NCI-H69 (cell line): ENCODE measurements at places on chromosomes 4 and X.

DNA sequence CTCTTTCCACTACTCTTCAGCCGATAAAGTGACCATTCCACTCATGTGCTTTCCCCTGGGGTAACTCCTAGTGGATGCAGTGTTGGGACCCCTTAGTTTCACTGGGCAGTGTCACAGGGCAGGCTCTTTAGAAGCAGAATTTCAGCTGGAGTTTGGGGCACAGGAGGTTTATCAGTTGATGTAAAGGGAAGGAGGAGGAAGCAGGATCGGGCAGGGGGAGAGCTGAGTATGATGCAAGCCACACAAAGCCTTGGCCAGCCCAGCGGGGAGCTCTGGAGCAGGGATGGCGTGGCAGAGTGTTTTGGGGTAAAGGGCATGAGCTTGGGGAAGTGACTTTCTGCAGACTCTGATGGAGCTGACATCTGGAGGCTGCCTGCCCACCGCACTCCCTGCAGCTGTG is 19.3 kb downstream of the WDR13 start:
- no peak for DNase-seq

- DNase-seq: peak; percentile 6
Measured at GRCh38 chr4:31674313-31674947, 954.3 kb downstream of the PCDH7 start.

- DNase-seq: no peak
Measured at GRCh38 chr4:128649575-128650205, 159.8 kb upstream of the JADE1 start.

GRCh38 chr4:103204111-103204510 is 6.0 kb upstream of the CENPE start:
- DNase-seq: peak; percentile 36

DNA sequence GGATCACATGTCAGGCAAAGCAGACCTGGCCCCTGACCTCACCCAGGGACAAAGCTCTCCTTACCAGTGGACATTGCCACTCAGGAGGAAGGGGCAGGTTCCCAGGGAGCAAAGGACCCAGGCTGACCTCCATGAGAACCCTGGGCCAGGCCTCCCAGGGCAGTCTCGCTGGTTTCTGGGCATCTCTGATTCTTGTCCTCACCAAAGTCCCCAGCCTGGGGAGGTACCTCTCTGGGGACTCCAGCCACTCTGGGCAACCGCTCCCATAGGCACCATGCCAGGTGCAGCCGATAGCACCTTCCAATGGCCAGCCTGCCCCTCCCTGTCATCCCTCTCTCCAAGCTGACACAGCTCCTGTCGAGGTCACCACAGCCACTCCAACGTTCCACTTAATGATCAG is 7.9 kb downstream of the EVC2 start:
- no peak for DNase-seq
